Activated CD8-positive, alpha-beta memory T cell treated with anti-CD3 and anti-CD28 coated beads for 1 hour (primary cell): ENCODE measurements at places on chromosomes 6 and 20.

GRCh38 chr20:9200620-9201019, 131.7 kb downstream of the PLCB4 start:
- DNase-seq, result no peak

- DNase-seq, result no peak
Observed at GRCh38 chr6:168851460-168852375, 401.9 kb downstream of the THBS2 start.

GRCh38 chr20:46894579-46894958, at the start of gene EYA2:
Gene EYA2 (plus strand): TSS chr20:46894843. CDS start chr20:46990011, 95,168 bp downstream.
- no peak for DNase-seq

- no peak for DNase-seq
Observed at GRCh38 chr20:60687213-60687612, 564.8 kb upstream of the CDH4 start.

- DNase-seq, result no peak
Observed at GRCh38 chr6:287489-287860, 4.8 kb upstream of the DUSP22 start.

- no peak for DNase-seq
Observed at GRCh38 chr6:121520337-121521163, 85.1 kb downstream of the GJA1 start.
